Activated CD4-positive, alpha-beta memory T cell treated with anti-CD3 and anti-CD28 coated beads, Interleukin-2, amount 10 ng/mL, durations not matched to agents 7 days and 5 days (primary cell): ENCODE measurements at places on chromosomes 12 and 14. TPM values are rescaled to one million over a fixed set of nuclear protein-coding genes. Genes with fewer than 3 reads are reported as not detected.

DNA sequence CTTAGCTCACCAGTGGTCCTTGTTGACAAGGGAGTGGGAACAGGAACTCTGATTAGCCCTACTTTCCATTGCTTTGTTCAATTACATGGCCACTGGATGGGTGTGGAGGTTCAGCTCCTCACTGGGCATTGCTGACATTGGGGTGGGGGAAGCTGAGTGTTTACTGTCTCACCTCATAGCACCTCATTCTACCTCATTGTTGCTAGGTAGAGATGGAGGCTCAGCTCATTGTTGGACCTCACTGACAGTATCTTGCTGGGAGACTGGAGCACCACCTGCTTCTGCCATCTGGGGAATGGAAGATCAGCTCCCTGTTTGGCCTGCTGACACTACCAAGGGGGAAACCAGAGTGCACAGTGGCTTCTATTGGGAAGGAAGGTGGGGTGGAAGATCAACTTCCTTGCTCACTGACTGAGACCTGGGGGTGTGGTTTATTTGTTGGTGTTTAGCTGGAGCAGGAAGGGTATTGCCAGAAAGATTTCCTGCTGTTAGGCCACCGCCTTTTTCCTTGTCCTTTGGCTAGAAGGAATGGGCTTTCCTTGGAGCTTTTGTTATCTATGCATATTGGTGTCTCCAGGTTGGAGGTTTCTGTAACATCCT lies 1.3 kb upstream of the OR4E2 start:
- no peak overlapping the region for H3K27ac ChIP-seq
- no peak for DNase-seq

GRCh38 chr12:132525833-132526455 lies 36.0 kb downstream of the FBRSL1 start:
- no peak for DNase-seq
- no peak overlapping the region for H3K27ac ChIP-seq
- H3K4me3 ChIP-seq, result no peak overlapping the region
- H3K27me3 ChIP-seq, result no peaks in the 10 kb centered on the region
- no peaks in the 10 kb centered on the region for H3K4me1 ChIP-seq
- H3K36me3 ChIP-seq, result no peaks in the 10 kb centered on the region

- DNase-seq, result no peak
- no peak overlapping the region for H3K27ac ChIP-seq
These were observed 269.9 kb downstream of the CACNA1C start for GRCh38 chr12:2322554-2323120.

DNA sequence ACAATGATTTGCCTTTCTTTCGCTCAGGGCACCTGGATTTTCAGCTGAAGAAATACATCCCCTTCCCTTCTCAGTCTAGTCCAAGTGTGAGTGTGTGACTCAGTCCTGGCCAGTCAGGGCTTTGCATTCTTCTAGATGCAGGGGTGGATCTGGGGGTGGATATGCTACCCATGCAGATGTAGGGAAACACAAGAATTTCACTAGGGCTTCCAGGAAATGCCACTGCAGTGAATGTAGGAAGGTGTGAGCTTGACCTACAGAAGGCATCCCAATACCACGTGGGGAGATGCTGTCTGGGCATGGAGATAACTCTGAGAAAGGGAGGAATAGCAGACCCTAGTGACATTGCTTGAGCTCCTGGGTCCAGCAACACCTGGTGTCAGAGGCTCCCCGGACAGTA lies 404.2 kb downstream of the GLT1D1 start:
- no peaks in the 10 kb centered on the region for H3K36me3 ChIP-seq
- no peak overlapping the region for H3K27ac ChIP-seq
- no peak for DNase-seq
- H3K4me3 ChIP-seq, result no peak overlapping the region
- no peaks in the 10 kb centered on the region for H3K27me3 ChIP-seq

DNA sequence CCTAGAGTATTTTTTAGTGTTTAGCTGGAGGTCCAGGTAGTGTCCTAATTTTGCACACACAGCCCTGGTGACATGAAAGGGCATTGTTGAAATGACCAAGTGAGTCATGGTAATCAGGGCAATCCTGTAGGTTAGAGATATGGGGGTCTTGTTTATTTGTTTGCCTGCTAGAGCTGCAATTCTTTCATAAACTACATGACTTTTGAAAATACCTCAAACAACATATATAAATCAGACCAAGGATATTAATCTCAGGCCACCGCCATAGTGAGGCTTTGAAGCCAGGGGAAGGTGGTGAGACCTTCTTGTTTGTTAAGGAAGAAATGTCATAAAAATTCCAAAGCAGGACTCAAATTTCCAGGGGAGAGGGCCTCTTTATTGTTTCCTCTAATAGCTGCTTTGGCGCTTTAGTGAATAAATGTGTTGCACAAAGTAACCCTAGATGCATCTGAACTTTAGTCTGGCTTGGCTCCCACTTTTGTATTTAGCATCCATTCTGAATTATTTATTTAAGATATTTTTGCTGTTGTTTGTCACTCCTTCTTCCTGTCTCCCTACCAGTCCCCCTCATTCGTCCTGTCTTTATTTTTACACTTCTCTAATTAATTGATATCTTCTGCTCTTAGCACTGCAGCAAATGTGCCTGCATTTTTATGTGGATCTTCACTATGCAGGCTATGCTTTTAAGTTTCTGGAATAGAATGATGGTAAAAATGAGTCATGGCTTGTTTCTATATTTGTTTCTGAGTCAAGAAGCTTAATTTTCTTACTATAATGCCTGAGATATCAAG lies 430.3 kb downstream of the RAD51B start:
- no peak overlapping the region for H3K4me3 ChIP-seq
- DNase-seq, result no peak
- no peak overlapping the region for H3K27ac ChIP-seq
- peaks cover 15% of the 10 kb centered on the region for H3K4me1 ChIP-seq
- H3K27me3 ChIP-seq, result no peaks in the 10 kb centered on the region
- no peaks in the 10 kb centered on the region for H3K36me3 ChIP-seq

DNA sequence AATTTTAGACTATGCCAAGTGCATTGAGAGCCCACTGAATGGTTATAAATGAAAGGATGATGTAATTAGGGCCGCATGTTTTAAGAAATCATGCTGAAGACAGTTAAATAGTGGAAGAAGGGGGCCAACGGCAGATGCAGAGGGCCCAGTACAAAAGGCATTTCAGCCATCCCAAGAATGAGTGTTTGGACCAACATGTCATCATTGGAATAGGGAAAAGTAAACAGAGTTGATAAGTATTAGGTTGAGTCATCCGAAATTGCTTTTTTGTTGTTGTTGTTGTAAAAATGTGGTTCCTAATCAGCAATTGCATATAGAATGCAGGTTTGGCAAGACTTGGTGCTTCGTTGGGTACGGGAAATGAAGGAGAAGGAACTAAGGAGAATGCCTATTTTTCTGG lies 29.5 kb downstream of the BMP4 start:
- H3K4me3 ChIP-seq, result no peak overlapping the region
- DNase-seq, result no peak
- no peaks in the 10 kb centered on the region for H3K36me3 ChIP-seq

GRCh38 chr14:73879027-73879426 lies 7.6 kb upstream of the ZNF410 start:
- no peak for DNase-seq
- no peaks in the 10 kb centered on the region for H3K27me3 ChIP-seq
- no peak overlapping the region for H3K27ac ChIP-seq
- H3K36me3 ChIP-seq, result no peaks in the 10 kb centered on the region
- no peak overlapping the region for H3K4me3 ChIP-seq

- H3K4me3 ChIP-seq, result no peak overlapping the region
- no peaks in the 10 kb centered on the region for H3K36me3 ChIP-seq
- H3K27ac ChIP-seq, result no peak overlapping the region
- no peaks in the 10 kb centered on the region for H3K4me1 ChIP-seq
- H3K27me3 ChIP-seq, result no peaks in the 10 kb centered on the region
These were observed 63.1 kb downstream of the C14orf132 start for GRCh38 chr14:96102081-96102856.

The SMCO2 gene
- 0.60 TPM for total RNA-seq

The TPH2 gene
- not detected for total RNA-seq

The PMCH gene
- total RNA-seq, result 0.70 TPM
